Stimulated activated CD8-positive, alpha-beta memory T cell treated with anti-CD3 and anti-CD28 coated beads, Interleukin-4, amount 100 ng/mL, for 4 hours (primary cell): ENCODE measurements at places on chromosomes 2 and 18.

DNA sequence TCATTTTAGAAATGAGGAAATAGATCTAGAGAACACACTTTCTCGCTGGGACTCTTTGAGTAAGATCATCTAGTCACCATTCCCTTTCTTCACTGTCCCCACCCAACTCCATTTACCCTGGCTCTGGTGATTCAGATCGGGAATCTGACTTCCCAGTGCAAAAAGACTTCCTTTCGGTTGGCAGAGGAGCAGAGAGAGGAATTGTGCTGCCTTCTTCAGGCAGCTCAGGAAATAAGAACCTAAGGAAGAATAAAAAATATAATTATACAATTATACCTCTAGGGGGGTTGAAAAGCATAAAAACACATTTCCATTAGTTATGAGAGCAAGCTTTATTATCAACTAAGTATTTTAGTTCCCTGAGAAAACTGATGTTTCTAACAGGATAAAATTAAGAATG, 9.3 kb upstream of the MPP4 start:
- no peak for DNase-seq

GRCh38 chr2:97765933-97766332, 52.6 kb downstream of the ZAP70 start:
- no peak for DNase-seq

DNA sequence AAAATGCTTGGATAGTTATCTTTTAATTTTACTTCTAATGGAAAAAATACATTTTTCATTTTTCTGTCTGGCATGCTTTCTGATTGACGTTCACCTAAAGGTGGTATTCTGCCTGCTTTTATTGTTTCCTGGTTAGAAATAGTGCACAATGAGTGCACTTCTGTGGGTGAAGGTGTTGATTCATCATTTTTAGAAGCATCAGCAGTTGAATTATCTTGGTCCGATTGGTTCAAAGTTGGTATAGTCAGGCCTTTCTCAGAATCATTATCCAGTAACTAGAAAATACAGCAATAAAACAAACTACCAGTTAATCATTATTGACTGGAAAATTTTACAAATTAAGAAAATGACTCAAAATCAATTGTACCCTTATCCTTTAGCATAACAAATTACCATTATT, 84.5 kb downstream of the STRADB start:
- DNase-seq, result no peak

DNA sequence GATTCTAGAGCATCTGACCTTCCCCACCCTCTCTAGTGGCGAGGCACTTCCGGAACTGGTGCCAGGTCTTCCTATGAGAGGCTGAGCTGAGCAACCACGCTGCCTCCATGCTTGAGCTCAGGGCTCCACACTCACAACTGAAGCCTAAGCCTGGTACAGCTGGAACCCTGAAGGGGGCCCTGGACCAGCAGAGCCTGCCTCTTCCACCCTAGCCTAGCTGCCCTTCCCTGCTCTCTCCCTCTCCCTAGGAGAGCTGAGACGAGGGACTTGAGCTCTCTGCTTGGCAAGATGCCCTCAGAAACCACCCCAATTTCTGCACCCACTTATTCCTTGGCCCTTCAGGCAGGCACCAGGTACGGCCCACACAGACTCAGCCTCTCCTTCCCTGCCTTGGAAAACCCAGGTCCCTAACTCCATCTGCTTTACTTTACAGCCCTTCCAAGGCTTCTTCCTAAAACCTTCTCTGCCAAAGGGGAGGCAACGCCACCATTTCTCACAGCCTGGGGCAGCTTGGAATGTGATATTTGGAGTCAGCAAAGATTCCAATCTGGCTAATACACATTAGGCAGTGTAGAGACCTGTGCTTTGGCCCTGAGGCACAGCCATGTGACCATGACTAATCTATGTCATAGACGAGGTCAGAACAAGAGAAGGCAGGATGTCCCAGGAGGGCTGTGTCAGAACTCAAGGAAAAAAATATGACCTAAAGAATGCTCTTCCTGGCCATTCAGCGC, 18.8 kb downstream of the COX7A2L start:
- DNase-seq, result no peak

DNA sequence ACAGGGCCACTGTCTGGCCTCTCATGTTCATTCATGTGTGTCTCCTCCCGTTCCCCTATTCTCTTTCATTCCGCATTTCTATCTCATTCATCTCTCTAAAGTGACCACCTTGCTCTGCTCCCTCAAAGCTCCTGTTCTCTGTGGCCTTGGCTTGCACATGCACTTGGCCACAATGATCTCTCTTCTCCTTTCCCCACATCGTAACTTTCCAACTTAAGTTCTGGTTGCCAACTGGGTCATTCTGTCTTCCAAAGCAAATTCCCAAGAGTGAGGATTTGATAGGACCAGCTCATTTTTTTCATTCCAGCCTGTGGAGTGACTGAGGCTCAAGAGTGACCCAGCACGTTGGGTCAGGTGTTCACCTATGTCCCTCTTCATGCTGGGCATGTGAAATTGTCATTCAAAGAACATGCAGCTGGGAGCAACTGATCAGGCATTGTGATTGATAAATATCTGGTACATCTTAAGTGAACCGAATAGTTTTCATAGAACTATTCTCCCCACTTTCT, 14.3 kb upstream of the ITGA6 start:
- DNase-seq, result no peak

DNA sequence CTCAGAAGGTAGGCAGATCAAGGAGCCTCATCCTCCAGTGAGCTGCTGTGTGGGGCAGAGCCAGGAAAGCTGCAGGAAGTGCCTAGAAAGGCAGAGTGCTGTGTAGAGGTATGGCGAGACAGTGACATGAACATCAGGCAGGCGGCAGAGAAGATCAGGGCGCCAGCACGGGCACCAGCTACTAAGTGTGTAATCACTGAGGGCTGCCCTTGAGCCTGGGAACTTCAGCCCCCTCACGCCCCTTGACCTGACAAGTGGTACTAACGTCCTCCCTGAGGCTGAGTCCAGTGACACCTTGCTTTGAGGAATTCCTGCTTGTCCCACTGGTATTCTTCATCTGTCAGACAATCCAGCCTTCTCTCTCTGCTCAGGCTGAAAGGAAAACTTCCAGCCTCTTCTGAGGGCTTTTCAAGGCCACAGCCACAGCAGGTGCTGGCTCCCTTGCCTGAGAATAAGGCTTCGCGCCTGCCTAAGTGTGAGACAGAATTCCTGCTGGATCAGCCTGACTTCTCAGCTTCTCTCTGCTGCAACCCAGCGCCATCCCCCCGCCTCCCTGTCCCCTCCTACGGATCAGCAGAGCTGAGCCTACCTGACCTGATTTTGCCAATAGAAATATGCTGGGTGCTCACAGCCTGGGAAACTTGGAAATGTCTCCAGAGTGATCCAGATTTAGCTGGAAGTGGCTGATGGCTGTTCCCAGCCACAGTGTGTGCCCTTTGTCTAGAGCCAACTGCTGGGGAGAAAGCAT, 148.0 kb downstream of the SMAD7 start:
- DNase-seq, result no peak

DNA sequence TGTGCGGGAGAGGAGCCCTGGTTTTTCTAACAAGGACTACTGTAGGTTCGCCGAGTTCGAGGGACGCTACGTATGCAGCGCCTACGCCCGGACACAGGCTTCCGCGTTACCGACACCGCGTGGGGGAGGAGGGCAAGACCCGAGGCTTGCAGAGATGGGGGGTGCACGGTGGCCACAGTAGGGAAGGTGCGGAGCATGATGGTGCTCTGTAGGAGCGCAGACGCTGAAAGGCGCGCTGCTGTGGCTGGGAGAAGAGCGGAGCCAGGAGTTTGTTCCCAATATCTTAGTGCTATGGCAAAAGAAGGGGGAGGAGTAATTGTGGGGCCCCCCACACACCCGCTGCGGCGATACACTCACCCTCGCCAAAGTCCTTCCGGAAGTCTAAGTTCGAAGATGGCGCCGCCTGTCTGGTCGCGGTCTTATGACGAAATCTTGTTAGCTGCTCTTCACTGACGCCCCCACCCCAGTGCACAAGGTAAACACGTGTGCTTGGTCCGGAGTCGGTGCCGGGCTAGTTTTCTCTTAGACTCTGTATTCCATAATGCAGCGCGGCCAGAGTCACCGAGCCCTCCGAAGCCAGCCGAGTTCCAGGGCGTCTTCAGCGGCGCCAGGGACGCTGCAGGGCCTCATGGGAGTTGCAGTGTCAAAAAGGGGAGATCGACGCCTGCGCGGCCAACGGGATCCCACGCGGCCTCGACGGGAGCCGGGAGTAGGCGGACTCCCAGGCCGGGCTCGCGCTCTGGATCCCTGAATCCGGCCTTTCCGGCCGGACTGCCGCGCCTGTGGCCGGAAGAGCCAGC, at the start of gene GTF3C2:
TSS of gene GTF3C2 (minus strand) at position 383 of the 800 bp plus-strand sequence. CDS start 13,210 bp downstream, outside the sequence.
- peak; percentile 88 for DNase-seq

DNA sequence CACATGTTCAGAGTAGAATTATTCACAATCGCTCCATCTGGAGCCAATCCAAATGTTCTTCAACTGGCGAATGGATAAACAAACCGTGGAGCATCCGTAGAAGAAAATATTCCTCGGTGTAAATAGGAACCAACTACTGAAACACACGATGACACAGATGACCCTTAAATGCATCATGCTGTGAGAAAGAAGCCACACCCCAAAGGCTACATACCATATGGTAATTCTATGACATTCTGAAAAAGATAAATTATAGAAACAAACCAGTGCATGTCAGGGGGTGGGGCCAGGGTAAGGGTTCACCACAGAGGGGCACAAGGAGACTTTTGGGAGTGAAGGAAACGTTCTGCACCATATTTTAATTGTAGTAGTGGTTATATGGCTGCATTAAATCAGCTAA, 312.2 kb upstream of the SMIM21 start:
- DNase-seq, result no peak

- DNase-seq, result no peak
Observed at GRCh38 chr2:207143215-207144172, 22.3 kb downstream of the KLF7 start.

GRCh38 chr2:11553661-11554398, 20.0 kb downstream of the GREB1 start:
- DNase-seq, result no peak

- no peak for DNase-seq
Observed at GRCh38 chr18:10949655-10950054, 199.7 kb downstream of the PIEZO2 start.

GRCh38 chr2:71157124-71157793, 26.8 kb downstream of the MPHOSPH10 start:
- DNase-seq, result peak; percentile 35

GRCh38 chr2:231935207-231935524, 9.0 kb upstream of the NPPC start:
- DNase-seq, result no peak

- no peak for DNase-seq
Observed at GRCh38 chr2:143730155-143730952, 601.1 kb downstream of the ARHGAP15 start.

GRCh38 chr2:75458201-75458600, 102.5 kb downstream of the EVA1A start:
- DNase-seq, result no peak

DNA sequence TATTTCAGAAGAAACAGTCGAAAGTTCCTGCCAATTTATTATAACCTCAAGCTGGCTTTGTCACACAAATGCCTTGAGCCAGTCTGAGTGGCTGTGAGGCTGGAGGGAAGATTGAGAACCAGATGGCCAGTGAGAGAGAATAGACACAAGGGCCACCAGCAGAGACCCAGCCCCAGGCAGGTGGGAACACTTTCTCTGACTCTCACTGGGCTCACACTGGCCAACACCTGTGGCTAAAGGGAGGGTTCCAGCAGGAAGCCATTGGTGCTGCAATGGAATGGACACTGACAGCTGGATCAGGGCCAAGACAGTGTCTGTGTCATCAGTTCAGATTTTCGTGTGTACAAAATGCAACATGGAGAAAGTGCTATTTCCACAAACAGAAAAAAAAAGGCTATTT, 29.9 kb downstream of the LOXHD1 start:
- no peak for DNase-seq

GRCh38 chr18:8595445-8595844, 13.8 kb upstream of the RAB12 start:
- no peak for DNase-seq

DNA sequence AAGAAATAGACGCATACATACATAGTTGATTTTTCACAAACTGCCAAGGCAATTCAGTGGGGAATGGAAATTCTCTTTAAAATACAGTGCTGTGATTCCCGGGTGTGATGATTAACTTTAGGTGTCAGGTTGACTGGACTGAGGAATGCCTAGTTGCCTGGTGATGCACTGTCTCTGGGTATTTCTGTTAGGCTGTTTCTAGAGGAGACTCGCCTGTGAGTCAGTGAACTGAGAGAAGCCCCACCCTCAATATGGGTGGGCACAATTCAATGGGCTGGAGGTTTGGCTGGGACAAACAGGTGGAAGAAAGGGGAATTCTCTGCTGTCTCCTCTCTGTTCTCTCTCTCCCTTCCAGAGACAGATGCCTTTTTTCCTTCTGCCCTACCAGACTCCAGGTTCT, 187.6 kb downstream of the ARHGAP28 start:
- no peak for DNase-seq
